Activated naive CD4-positive, alpha-beta T cell treated with anti-CD3 and anti-CD28 coated beads for 36 hours (primary cell): ENCODE measurements at places on chromosomes 11 and 22.

DNA sequence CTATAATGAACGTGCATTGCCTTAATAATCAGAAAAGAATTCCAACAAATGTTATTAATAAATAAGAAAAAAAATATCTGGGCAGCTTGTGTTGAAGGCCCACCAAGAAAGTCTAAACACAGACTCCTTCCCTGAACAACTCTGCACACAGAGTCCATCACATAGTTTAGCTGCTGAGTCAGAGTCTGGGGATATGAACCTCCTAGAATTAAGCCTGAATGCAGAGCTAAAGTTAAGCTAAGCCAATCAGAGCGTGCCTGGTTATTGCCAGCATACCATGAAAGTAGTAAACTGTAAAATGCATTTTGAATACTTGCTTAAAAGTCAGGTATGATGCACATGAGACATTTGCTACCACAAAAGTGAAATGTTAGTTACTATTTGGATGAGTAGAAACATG lies 25.6 kb upstream of the TENM4 start:
- no peak for DNase-seq

GRCh38 chr11:67675058-67675747 lies 780 bp upstream of the ALDH3B2 start:
- DNase-seq: no peak

- no peak for DNase-seq
Observed at GRCh38 chr11:122883646-122883979, 1.1 kb downstream of the JHY start.

DNA sequence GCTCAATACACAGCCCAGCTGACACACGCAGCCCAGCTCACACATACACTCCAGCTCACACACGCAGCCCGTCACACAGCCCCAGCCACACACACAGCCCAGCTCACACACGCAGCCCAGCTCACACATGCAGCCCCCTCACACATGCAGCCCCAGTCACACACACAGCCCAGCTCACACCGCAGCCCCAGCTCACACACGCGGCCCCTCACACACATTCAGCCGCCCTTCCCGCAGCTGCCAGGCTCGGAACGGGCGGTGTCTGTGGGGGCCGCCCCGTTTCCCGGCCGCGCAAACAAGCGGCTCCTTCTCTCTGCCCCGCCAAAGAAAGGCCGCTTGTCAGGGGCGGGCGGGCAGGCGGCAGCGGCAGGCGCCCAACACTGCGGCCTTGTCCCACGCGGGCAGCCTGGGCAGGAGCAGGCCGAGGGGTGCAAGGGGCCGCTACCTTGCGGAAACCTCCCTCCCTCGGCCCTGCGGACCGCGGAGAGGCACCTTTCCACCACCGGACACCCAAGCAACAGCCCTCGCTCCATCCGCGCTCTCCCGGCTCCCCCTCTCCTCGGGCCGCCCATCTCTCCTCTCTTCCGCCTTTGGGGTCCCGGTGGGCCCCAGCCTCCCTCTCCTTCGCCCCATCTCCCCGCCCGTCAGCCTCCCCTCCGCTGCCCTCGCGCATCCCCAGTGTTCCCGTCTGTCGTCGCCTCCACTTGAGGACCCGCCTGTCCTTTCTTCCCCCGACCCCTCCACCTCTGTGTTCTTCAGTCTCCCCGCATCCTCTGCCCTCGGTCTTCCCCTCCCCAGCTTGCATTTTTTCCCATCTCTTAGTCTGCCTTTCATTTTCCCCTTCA lies 2.2 kb downstream of the PHLDB1 start:
- DNase-seq: peak; percentile 45

- no peak for DNase-seq
Observed at GRCh38 chr22:28915969-28916368, 32.6 kb downstream of the ZNRF3 start.
